Suprapubic skin (tissue), 4 donors: ENCODE measurements at places on chromosomes 1 and 21.

- DNase-seq: no peak
Measured at GRCh38 chr1:24643363-24644099, 429 bp downstream of the SRRM1 start.

DNA sequence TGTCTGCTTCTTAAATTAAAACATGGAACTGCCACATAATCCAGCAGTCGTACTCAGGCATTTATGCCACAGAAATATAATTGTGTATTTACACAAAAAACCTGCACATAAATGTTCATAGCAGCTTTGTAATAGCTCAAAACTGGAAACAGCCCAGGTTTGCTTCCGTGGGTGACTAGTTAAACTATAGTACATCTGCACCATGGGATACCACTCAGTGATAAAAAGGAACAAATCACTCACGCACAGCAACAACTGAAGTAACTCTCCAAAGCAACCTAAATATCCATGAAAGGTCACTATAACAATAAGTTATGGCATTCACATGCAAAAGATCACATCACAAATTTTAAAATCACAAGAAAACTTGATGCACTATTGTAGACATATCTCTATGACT, 64.4 kb downstream of the KCNT2 start:
- no peak for DNase-seq

- no peak for DNase-seq
Measured at GRCh38 chr1:31587720-31588423, 11.6 kb downstream of the TINAGL1 start.

DNA sequence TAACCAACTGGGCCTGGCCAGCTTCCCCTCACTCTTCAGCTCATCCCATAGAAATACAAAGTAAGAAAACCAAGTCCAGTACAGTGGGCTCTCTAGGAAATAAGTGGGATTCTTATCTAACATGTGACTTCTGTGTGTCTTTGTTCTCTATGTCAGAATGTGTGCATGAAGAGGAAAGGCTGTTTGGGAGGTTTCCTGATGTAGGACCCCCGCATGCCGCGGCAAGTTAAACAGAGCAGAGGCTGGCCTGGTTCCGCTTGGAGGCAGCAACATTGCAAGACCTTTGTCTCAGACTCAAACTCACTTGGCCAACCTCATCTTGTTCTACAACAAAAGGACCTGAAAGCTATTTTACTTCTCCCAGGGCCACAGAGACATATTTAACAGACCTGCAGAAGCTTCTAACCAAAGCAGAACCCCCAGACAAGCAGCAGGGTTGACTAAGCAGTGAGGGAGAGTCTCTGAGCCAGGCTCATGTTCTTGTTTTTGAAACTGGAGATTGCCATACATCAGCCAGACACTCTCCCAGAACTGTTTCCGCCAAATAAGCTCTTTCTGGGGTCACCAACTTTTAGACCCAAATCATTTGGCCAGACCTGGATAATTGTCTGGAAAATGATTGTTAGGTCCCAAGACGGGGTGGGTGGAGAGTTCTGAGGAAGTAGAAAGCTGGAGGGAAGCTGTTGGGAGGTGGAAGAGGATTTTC, 6.2 kb downstream of the MTARC2 start:
- no peak for DNase-seq

DNA sequence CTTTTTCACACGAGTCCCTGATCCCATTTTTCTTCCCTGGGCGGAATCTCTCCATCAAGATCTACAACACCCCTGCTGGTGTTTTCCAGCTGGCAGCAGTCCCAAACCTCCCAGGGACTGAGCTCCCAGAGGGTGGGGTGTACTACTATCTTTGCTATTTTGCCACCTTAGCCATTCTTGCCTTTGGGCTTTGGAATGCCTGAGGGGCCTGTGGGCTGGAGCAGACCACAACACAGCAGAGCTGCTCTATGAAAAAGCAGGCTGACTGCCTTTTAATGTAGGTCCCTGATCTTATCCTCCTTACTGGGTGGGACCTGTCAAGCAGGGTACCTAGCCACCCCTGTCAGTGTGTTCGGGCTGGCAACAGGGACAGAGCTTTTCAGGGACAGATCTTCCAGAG, 91.9 kb downstream of the KCNT2 start:
- DNase-seq: no peak

GRCh38 chr1:4010814-4011605, 110.9 kb upstream of the C1orf174 start:
- peak; percentile 62 for DNase-seq

DNA sequence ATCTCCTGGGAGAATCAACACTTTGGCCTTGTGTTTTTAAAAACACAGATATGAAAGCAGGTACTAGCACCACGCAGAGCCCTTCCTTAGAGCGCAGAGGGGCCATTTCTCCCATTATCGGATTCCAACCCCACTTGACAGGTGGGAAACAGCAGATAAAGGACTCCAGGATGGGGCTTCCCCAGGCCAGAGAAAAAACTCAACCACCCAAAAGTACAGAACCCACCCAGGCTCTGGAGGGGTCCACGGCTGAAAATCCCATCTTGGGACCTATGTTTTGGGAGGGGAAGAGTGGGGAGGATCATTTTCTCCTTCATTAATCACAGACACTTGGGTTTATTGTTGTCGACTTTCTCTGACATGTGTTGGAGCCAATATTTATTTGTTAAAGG, 27.1 kb upstream of the COL18A1 start:
- peak; percentile 39 for DNase-seq

DNA sequence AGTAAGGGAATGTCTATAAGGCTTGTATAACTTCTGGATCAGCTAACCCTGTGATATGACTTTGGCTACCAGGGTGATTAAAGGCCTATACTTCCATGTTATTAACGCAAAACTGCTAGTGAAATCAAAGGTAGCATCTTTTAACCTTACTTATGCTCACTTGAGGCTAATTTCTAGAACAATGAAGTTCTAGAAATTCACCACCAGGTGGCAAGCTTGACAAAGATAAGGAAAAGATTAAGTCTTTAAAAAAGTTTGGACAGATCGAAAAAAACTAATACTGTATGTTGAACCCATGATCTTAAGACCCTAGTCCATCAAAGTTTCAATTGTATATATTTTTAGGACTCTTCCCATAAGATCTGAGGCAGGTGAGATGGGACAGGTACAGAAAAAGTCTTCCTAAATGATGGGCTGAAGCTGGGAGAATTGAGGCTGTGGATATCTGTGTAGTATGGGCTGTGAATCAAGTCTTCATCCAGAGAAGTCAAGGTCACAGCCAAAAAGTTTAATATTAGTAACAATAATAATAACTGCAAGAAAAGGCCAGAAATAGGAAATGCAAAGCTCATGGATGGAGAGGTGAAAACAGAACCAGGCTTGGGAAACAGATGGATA, 18.8 kb downstream of the KYAT3 start:
- no peak for DNase-seq

DNA sequence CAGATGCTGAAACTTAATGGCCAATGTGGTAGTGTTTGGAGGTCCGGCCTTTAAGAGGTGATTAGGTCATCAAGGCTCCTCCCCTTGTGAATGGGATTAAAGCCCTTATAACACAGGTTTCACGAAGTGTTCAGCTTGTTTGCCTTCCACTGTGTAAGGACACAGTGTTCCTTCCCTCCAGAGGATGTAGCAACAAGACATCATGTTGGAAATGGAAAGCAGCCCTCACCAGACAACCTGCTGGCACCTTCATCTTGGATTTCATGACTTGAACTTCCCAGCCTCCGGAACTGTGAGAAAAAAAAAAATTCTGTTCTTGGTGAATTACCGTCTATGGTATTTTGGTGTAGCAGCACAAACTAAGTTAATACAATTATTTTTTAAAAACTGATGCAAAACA, 613.8 kb downstream of the KIF26B start:
- DNase-seq: no peak

DNA sequence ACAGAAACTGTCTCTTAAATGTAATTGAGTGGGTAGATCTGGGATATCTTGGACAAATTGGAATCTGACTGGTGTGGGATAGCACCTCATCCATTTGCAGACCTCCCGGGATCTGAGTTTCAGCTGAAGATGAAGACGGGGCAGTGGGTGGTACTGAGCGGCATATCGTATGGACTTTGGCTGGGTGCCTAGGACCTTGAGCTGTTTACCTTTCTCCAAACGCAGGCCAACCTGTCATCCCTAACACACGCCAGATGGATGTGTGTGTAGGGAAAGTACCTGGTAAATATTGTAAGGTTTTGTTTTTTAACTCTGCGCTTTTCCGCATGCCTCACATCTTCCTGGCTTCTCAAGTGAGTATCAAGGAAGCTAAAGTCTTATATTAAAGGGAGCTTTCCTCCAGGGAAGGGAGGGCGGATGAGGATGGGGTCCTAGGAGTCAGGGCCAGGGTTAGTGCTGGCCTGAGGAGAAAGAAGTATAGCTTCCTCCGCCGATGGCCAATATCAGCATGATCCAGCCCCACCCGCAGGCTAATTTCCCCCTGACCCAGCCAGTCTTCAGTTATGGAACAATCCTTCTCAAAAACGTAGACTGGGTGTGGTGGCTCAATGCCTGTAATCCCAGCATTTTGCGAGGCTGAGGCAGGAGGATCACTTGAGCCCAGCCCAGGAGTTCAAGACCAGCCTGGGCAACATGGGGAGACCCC, 26.2 kb downstream of the ATP8B2 start:
- DNase-seq: no peak

DNA sequence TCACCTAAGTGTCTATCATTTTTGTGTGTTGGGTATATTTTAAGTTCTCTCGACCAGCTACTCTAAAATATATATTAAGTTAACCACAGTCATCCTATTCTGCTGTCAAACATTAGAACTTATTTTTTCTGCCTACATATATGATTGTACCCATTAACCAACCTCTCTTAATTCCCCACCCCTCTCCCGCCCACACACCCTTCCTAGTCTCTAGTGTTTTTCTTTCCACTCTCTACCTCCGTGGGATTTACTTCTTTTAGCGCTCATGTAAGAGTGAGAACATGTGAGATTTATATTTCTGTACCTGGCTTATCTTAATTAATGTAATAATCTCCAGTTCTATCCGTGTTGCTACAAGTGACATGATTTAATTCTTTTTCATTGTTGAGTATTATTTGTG, 26.6 kb downstream of the KCNK2 start:
- DNase-seq: no peak

- no peak for DNase-seq
Measured at GRCh38 chr1:3430406-3430805, 24.1 kb upstream of the ARHGEF16 start.

- no peak for DNase-seq
Measured at GRCh38 chr1:231431665-231432415, 9.8 kb upstream of the EGLN1 start.

GRCh38 chr21:25561668-25562641, 45.3 kb downstream of the MRPL39 start:
- peak; percentile 64 for DNase-seq

- DNase-seq: no peak
Measured at GRCh38 chr1:215022204-215022603, 60.3 kb upstream of the KCNK2 start.

- DNase-seq: no peak
Measured at GRCh38 chr1:7362947-7363346, 408.1 kb upstream of the VAMP3 start.

GRCh38 chr1:54888080-54888733, 1.2 kb upstream of the DHCR24 start:
- DNase-seq: no peak
